Activated CD4-positive, alpha-beta T cell treated with anti-CD3 and anti-CD28 coated beads, Interleukin-2, amount 10 ng/mL, durations not matched to agents 24 days and 14 days (primary cell): ENCODE measurements at places on chromosomes 3 and 15. TPM values are rescaled to one million over a fixed set of nuclear protein-coding genes. Genes with fewer than 3 reads are reported as not detected.

GRCh38 chr3:57025237-57025636 lies 35.2 kb upstream of the SPATA12 start:
- no peak for DNase-seq

- DNase-seq: no peak
Measured at GRCh38 chr15:74176262-74177214, 3.0 kb downstream of the ISLR start.

- DNase-seq: no peak
Measured at GRCh38 chr3:24437326-24437725, 57.3 kb downstream of the THRB start.

DNA sequence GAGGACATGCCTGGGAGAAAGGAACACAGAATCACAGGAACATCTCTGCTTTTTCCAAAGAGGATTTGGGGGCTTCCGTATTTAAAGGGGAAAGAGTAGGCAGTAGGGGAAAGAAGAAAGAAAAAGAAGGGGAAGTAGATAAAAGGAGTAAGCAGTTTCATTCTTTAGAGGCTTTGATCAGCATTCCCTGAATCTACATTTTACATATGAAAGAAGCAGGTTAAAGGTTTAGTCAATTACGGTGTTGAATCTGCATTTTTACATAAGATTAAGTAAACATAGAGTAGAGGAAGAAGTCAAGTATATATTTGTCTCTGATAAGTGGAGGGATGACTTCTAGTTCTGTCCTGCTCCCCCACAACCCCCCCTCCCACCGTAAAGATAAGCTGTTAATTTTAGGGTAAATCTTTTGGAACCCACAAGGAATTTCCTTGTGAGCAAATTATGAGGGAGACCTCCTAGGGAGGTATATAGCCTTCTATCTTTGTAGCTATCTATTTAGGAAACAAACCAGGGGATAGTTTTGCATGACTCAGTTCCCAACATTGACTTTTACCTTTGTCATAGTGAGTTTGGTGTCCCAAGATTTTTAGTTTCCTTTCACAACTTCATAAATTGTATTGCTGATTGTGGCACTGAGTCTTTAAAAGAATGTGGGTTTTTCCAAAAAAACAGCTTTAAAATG lies 8.7 kb upstream of the P2RY12 start:
- no peak for DNase-seq

DNA sequence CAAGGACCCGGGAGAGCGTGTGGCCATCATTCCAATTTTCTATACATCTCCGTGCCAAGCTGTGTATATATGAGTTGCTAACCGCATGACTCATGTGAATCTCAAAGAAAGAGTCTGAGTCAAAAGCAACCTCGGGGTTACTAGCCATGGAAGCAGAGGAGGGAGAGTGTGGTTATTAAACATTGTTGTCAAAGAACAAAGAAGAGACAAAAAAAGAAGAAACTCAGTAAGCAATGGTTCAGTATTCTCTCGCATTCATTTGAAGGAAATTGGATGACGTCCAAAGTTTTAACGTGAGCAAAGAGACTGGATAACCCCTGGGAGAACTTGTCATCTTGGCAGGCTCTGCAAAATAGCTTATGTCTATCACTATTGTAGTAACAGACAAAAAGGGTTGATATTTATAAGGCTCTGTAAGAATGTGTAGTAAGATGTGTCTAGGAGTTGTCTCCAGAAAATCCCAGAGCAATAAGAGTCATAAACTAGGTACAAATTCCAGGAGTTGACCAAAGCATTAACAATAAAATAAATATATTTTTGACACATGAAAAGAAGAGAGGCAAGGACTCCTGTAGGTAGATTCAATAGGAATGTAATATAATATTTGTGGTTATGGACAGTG lies 52.8 kb upstream of the GRM7 start:
- DNase-seq: no peak

Gene RTF1
- total RNA-seq: 36.6 and 38.1 TPM in 2 replicates

GRCh38 chr3:124834723-124835718 lies 52.1 kb downstream of the ITGB5 start:
- DNase-seq: peak; percentile 80

Gene A4GNT
- not detected in 2 replicates for total RNA-seq

DNA sequence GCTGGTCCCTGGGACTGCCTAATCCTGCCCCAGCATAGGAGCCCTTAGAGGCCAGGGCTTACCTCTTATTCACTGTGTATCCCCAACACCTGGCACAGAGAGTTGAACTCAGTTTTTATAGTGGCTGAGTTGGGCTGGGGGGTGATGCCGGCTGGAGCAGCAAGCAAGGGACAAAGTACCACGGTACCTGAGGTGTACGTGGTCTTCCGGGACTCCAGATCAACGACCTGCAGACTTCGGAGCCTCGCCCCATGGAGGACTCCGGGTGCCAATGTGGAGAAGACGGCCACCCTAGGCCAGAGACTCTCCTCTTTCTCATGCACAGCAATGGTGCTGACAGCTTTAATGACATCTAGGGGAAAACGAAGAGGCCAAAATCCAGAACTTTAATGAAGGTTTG lies 8.1 kb downstream of the WDR73 start:
- no peak for DNase-seq

Gene TMCC1
- 19.2 and 21.0 TPM in 2 replicates for total RNA-seq

- no peak for DNase-seq
Measured at GRCh38 chr3:170355738-170356595, 1.5 kb upstream of the SKIL start.

- DNase-seq: peak; percentile 94
Measured at GRCh38 chr15:75454471-75455378, 3.2 kb upstream of the SIN3A start.

Gene IQCH
- total RNA-seq: 0.70 and 1.6 TPM in 2 replicates

Gene EFHB
- total RNA-seq: 0.44 and 0.85 TPM in 2 replicates

DNA sequence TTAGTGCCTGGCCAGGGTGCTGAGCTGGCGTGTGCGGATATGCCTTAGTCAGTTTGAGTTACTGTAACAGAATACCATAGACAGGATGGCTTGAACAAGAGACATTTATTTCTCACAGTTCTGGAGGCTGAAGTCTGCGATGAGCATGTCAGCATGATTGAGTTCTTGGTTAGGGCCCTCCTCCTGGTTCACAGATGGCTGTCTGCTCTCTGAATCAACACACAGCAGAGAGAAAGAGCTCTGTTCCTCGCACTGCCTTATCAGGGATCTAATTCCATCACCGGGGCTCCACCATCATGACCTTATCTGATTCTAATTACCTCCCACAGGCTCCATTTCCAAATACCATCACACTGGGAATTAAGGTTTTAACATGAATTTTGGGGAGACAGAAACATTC lies 386.6 kb upstream of the DPH6 start:
- DNase-seq: no peak

Gene RYR3
- not detected in 2 replicates for total RNA-seq

DNA sequence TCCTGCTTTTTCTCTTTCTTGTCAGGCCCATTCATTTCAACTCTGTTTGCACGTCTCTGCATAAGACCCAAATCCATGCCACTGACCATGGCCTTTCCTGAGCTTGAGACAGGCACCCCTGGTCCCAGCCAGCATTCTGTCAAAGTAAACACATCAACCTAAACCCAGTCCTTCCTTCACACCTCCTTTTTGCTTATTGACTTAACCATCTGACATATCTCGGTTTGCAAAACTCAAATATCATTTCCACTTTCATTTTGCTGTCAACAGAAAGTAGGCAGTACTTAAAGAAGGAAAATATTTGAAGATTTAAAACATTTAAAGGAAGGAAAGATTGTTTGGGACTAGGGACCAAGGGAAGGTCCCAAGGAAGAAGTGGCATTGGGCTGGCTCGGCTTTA lies 48.2 kb upstream of the KBTBD8 start:
- no peak for DNase-seq

Gene LRRIQ4
- 0.09 and 0.21 TPM in 2 replicates for total RNA-seq

GRCh38 chr15:39287322-39288195 lies 293.3 kb upstream of the THBS1 start:
- no peak for DNase-seq

Gene EXD1
- not detected in 2 replicates for total RNA-seq

GRCh38 chr15:63772520-63772919 lies 61.2 kb downstream of the HERC1 start:
- no peak for DNase-seq

GRCh38 chr3:130596484-130596883 lies 79.5 kb downstream of the COL6A6 start:
- DNase-seq: no peak

Gene ASTE1
- total RNA-seq: 8.7 and 9.5 TPM in 2 replicates

DNA sequence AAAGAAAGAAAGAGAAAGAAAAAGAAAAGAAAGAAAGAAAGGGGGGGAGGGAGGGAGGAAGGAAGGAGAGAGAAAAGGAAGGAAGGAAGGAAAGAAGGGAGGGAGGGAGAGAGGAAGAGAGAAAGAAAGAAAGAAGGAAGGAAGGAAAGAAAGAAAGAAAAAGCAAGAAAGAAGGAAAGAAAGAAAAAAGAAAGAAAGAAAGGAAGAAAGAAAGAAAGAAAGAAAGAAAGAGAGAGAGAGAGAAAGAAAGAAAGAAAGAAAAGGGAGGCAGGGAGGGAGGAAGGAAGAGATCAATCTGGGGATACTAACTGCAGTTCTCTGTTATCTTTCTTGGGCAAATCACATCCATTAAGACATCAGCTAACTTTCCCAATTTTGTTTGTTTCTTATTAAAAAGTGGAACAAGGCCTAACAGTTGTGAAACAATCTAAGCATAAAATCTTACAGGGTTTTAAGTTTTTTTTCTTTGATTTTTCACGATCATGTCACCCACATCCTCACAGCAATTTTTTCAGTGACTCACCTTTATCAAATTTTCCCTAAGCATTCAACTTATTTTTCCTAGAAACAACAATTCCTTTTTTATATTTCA lies 36.8 kb downstream of the TBC1D2B start:
- DNase-seq: no peak

GRCh38 chr3:49120096-49120437 lies 556 bp downstream of the USP19 start:
- DNase-seq: no peak

- no peak for DNase-seq
Measured at GRCh38 chr15:29800491-29801366, 21.5 kb downstream of the TJP1 start.

Gene CDHR4
- not detected in 2 replicates for total RNA-seq

- no peak for DNase-seq
Measured at GRCh38 chr15:83578691-83579090, 75.2 kb upstream of the ADAMTSL3 start.
